ENCODE measurements at places on chromosomes 2 and 18.
A peak's percentile ranks its signal among the peaks of the same experiment; 100 is the strongest.

DNA sequence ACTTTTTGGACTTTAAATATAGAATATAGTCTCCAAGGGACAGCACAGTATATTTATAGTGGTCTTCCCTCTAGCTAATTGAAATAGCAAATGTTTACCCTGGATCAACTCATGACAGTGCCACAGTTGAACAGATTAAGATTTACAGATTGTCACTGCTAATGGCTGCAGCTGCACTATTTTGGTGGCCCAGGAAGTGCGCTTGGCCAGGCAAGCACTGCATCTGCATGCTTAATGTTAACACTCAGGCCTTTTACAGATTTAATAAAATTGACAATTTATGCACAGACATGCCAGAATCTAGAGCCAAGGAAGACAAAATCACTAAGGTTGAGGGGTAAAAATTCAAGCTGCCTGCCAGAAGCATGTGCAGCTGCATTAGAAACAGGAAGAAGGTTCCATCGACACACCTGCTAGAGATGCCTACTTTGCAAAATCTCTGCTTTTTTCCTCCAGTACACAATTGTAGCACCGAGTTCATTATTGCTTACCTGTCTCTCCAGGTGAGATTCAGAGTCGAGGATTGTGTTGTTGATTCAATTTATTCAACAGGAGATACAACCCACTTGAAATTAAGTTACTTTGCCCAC, 1042.3 kb upstream of the NRXN1 start:
- H3K4me1 ChIP-seq: no peaks in the 10 kb centered on the region
- no peaks in the 10 kb centered on the region for H3K27me3 ChIP-seq
- H3K27ac ChIP-seq: no peak overlapping the region

DNA sequence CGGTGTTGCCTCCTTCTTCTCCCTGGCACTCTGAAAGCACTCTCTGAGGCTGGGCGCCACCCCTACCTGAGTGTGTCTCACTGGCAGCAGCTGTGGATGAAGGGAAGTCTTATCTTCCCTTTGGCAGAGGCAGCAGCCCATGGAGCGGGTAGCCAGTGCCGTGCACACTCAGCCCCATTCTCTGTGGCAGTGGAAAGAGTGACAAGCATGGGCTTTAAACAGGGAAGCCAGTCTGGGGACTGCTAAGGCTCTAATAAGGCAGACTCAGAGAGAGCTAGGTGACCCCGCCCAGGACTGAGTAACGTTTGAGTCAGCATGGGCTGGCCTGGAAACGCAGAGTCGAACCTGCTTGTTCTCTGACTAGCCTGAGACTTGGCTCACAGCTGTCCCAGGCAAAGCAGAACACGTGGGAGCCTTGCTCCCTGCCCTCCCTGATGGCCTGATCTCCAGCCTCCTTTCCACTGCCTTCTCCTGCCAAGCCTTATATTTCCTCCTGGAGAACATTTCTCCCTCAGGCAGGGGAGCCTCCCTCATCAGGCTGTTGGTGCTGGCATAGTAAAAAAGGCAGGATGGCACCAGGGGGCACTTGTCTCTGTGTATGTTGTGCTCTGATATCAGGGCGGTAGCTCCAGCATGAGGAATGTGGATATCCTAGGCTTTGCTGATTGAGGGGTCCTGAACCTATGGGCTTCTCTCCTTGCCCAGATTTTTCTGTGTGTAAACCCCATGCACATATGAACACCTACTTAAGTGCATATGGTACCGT, 93.9 kb upstream of the LGALSL start:
- peak; percentile 73 for DNase-seq
- no peak overlapping the region for H3K27ac ChIP-seq
- peaks cover 8% of the 10 kb centered on the region for H3K4me1 ChIP-seq
- no peak overlapping the region for H3K4me3 ChIP-seq
- no peaks in the 10 kb centered on the region for H3K36me3 ChIP-seq

DNA sequence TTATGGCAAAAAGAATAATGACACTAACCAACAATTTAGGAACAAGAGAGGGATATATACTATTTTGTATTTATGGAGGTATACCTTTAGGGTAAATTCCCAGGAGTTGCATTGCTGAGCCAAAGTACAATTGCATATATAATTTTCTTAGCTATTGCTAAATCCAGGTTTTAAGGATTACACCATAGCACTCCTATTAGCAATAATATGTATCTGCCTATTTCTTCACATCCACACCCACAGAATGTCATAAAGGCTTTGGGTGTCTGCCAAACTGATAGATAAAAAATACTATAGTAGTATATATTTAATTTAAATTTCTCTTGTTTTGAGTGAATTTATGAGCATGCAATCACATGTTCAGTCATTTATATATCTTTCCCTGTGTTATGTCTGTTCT, 11.5 kb upstream of the SERPINB13 start:
- no peaks in the 10 kb centered on the region for H3K27me3 ChIP-seq
- H3K27ac ChIP-seq: no peak overlapping the region
- no peaks in the 10 kb centered on the region for H3K4me1 ChIP-seq
- H3K36me3 ChIP-seq: no peaks in the 10 kb centered on the region
- no peak for DNase-seq
- H3K4me3 ChIP-seq: no peak overlapping the region

- DNase-seq: no peak
- H3K36me3 ChIP-seq: no peaks in the 10 kb centered on the region
- no peaks in the 10 kb centered on the region for H3K4me1 ChIP-seq
- no peak overlapping the region for H3K27ac ChIP-seq
- H3K4me3 ChIP-seq: no peak overlapping the region
- no peaks in the 10 kb centered on the region for H3K27me3 ChIP-seq
Measured at GRCh38 chr18:42623935-42624334, 491.6 kb downstream of the RIT2 start.

GRCh38 chr2:101912545-101912944, 79.2 kb upstream of the IL1R2 start:
- H3K4me3 ChIP-seq: no peak overlapping the region
- no peak overlapping the region for H3K27ac ChIP-seq
- no peaks in the 10 kb centered on the region for H3K36me3 ChIP-seq
- DNase-seq: no peak
